ENCODE measurements at places on chromosomes 3 and 15.
A peak's percentile ranks its signal among the peaks of the same experiment; 100 is the strongest.

DNA sequence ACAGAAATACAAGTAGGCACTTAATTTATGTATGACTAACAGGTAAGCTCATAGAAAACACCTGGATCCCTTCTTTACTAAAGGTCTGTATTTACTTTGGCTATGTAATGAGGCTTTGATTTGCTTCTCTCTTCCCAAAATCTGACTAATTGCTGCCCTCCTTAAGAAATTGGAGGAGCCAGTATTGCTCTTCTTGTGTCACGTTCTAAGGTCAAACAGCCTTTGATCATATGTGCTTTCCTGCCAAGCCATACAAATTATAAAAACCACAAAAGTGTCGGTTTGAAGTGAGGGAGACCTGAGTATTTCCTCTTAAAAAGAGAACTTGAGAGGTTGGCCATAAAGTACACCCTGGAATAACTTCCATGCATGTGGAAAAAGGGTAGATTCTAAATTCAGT, 112.1 kb upstream of the MB21D2 start:
- DNase-seq, result no peak

DNA sequence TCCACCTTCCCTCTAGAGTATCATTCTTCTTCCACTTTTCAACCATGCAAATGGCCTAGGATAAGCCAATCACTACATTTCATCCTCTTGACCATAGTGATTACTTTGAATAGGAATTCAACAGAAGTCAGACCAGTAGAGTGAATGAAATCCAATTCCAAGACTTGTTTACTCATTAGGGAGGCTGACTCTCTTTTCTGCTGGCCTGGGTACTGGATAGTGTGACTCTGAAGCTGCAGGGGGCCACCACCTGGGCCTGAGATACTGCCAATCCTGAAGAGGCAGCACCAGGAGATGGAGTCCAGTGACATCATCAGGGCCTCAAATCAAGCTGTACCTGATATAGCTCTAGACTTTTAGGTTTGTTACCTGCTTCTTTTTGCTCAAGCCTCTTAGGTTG, 7.0 kb upstream of the FSTL1 start:
- no peak for DNase-seq

DNA sequence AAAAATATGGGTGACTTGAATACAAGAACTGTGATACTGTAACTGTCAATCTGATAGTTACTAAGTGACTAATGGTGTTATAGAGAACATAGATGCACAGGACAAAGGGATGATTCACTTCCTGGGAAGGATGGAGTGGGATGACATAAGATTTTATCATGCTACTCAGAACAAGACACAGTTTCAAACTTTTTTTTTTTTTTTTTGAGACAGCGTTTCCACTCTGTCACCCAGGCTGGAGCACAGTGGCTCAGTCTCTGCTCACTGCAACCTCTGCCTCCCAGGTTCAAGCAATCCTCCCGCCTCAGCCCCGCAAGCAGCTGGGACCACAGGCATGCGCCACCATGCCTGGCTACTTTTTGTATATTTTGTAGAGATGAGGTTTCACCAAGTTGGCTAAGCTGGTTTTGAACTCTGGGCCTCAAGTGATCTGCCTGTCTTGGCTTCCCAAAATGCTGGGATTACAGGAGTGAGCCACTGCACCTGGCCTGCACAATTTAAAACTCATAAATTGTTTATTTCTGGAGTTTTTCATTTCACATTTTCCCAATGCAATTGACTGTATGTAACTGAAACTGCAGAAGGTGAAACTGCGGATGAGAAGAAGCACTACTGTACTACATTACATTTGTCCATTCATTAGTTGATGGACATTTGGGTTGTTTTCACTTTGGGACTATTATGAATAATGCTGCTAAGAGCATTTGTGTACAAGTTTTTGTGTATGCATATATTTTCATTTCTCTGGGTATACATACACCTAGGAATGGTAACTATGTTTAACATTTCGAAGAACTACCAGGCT, 40.6 kb downstream of the ADIPOQ start:
- no peak for DNase-seq

DNA sequence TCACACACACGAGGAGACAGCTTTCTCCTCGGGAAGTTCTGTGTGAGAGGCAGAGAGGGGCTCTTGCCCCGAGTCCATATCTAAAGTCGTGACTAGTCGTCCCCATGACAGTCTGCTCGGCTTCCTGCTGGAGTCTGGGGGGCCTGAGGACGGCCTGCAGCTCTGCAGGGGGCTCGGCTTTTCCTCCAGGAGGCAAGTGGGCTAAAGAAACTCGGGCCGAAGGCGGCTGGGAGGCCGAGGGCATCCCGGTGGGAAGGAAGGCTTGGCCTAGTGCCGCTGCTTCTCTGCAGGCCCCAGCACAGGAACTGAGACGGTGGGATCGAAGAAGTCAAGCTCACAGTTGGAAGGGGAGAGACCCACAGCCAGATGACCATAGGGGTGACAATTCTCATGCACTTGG, 25.4 kb upstream of the PIGZ start:
- DNase-seq, result no peak

DNA sequence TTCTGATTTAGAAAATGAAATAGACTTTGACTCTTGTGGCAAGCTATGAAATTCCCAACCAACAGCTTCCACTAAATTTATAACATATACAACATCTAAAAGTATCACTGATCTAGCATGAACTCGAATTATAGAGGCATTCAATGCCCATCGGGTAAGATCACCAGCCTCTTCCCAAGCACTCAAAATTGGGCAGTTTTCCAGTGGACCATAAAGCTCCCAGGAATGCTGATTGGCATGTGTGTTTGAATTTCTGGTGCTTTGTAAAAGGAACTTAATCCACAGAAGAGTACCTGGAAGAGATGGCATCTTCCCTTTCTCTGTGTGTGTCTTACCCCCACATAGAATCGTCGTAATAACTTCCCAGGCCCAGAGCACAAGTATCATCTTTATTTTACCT, 10.0 kb downstream of the LRTM1 start:
- no peak for DNase-seq

- no peak for DNase-seq
These were observed 62.0 kb upstream of the NR2E3 start for GRCh38 chr15:71748293-71748718.

DNA sequence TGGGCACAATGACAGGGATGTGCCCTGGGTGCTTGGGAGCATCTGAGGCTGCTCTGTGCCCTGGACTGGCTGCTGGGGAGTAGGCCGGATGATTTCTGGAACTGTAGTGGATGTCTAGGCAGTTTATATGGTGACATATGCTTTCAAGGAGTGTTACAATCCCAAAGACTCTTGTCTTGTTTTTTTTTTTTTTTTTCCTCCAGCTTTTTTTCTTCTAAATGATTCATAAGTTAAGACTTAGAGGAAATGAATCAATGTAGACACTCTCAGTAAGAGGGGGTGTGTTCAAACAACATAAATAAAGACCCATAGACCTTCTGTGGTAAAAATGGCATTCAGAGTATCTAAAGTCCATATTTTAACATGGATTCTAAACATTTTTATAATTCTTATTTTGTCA, 706.1 kb upstream of the GOLIM4 start:
- DNase-seq, result no peak

GRCh38 chr3:49032646-49033304, 3.6 kb upstream of the IMPDH2 start:
- DNase-seq, result no peak

GRCh38 chr3:155494332-155494731, 200.8 kb upstream of the STRIT1 start:
- no peak for DNase-seq

- no peak for DNase-seq
These were observed 580.5 kb downstream of the OTOL1 start for GRCh38 chr3:162077108-162077507.

- DNase-seq, result no peak
These were observed 155.6 kb downstream of the NECTIN3 start for GRCh38 chr3:111227216-111227615.

DNA sequence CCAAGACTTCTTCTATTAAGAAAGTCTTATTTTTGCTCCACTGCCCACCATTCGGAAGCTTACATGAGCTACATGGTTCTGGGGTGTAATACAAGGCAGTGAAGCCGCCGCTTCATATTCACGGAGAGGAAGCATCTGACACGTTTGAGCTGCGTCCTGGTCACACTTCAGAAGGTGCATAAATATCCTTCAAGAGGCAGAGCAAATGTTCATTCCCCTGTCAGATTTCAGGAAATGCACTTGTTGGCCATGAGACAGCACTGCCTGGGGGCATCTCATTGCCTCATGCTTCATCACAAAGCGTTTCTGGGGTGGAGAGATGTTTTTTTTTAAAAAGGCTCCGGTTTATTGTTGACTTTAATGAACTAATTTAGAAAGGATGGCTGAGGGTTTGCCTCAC, 119.9 kb downstream of the CADPS start:
- DNase-seq, result no peak

DNA sequence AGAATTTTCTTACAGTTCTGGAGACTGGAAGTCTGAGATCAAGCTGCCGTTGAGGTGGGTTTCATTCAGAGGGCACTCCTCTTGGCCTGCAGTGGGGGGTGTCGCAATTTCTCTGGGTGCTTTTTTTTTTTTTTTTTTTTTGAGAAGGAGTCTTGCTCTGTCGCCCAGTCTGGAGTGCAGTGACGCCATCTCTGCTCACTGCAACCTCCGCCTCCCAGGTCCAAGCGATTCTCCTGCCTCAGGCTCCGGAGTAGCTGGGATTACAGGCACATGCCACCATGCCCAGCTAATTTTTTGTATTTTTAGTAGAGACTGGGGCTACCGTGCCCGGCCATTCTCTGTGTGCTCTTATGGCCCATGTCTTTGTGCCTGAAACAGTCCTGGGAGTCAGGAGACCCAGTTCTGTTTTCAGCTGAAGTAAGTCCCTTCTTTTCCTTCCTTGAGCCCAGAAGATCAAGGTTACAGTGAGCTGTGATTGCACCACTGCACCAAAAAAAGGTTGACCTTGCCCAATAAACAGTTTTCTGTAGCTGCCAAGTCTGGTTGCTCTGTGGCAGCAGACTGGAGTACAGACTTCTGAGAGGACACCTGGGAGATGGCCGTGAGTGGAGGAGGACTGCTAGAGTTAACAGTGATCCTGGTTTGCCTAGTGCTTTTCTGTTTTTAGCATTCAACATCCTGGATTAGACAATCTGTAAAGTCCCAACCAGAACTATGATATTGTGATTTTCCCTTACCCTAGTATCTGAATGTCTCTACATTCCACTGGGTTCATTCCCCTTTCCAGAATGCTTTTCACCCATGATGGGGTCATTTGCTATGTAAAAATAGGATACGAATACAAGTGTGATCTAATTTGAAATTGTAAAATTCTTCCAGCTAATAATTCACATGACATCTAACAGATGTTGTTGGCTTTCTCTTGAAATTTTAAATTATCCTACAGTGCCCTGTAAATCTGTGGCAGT, 76.6 kb upstream of the RNF7 start:
- DNase-seq, result no peak

DNA sequence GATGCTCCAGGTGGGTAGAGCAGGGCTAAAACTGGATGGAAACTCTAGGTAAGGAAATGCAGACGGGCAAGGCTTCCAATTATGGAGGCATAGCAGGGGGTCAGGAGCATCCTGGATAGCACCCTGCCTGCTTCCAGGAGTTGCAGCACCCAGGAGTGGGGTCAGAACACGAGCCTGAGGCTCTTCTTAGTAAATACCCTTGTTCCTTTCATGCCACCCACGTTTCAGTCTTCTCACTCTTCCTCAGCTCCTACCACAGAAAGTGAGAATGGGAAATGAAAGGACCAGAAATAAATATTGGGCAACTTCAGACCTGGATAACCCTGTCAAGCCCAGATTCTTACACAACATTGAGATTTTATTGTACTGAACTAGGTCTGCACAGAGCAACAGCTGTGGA, 16.4 kb downstream of the CCR1 start:
- no peak for DNase-seq

DNA sequence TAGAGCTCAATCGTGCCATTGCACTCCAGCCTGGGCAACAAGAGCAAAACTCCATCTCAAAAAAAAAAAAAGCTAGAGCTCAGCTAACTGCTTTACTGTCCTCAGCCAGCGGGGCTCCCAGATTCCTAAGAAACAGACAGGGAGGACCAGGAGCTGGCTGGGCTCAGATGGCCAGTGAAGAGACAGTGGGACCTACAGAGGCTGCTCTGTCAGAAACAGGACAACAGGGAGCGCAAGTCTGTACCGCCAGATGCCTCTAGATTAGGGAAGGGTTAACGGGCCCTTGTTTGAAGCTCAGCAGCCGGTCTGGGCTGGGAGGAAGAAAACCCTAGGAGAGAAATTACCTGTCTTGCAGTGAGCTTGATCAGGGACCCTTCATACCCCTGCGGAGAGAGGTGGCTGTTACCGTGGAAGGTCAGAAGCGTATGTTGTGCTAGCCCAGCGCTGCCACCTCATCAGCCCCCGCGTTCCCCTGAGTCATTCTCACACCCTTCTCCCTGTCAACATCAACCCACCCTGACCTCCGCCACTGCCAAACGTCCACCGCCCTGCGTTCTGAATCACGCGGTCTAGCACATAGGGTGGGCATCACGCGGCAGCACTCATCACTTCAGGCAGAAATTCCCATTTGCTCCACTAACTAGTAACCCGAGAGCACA, 25.3 kb downstream of the RBPMS2 start:
- DNase-seq, result no peak

GRCh38 chr3:106913111-106913698, 464.0 kb upstream of the CCDC54 start:
- DNase-seq, result no peak

- DNase-seq, result no peak
These were observed 109.5 kb downstream of the THRB start for GRCh38 chr3:24385012-24385615.

- DNase-seq, result no peak
These were observed 707.3 kb upstream of the UBE2E2 start for GRCh38 chr3:22495791-22496190.

DNA sequence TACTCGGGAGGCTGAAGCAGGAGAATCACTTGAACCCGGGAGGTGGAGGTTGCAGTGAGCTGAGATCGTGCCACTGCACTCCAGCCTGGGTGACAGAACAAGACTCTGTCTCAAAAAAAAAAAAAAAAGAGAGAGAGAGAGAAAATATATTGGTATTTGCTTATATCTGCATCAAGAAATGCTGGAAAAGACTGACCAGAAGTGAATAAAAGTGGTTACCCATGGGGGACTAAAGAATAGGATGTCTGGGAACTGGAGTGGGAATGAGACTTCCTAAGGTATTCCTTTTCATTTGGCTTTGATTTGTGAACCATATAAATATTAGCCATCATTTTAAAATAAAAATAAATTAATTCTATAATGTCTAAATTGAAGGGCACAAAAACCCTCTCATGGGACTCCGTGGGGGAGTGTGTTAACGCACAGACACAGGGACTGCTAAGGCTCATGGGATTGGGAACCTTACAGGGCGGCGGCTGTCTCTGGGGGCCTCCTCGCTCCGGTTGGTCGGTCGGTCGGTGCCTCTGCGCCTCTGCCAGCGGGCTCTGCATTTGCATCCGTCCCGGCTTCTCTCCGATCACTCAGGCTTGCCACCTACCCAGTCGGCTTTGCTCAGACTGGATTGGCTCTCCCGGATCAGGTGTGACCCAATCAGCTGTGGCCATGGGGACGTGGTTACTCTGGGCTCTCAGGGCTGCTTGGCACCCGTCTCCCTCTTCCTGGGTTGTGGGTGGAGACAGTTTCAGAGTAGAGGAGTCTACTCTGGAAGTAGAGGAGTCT, 12.7 kb upstream of the TSPAN3 start:
- peak; percentile 72 for DNase-seq

Measured in GM10248 (cell line).